ENCODE measurements at places on chromosomes 1 and 21.

GRCh38 chr1:14881775-14882672 lies 271.5 kb upstream of the TMEM51 start:
- peak; percentile 81 for DNase-seq

DNA sequence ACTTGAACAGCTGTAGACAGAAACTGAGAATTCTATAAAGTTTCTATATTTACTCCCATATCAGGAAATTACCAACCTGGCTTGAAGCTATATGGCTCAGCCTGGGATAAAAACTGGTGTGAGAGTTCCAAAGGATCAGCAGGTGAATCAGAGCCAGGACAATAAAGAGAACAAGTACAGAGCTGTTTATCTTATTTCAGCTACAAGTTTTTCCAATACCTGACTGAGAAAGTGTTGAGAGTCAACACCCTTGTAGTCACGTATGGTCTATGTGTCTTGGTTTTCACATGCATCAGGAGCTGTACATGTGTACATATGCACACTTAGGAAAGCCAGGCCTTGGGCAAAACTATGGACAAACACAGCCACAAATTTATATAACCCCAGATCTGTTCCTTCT lies 40.7 kb upstream of the CXADR start:
- DNase-seq, result no peak

DNA sequence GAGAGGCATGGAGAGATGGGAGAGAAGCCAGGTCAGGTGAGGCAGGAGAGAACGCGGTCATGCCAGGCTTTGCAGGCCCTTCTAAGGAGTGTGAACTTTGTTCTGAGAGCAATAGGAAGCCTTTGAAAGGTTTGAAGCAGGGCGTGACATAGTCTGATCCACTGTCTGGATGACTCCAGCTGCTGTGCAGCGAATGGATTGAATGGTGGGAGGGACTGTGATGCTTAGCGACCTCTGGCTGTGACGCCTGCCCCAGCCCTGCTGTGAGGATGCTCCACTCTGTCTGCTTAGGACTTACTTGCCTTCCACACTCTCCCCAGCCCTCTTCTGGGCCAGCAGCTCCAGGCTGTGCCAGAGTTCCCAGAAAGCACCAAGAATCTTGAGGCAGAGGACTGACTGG lies 41.8 kb upstream of the POU3F1 start:
- no peak for DNase-seq

DNA sequence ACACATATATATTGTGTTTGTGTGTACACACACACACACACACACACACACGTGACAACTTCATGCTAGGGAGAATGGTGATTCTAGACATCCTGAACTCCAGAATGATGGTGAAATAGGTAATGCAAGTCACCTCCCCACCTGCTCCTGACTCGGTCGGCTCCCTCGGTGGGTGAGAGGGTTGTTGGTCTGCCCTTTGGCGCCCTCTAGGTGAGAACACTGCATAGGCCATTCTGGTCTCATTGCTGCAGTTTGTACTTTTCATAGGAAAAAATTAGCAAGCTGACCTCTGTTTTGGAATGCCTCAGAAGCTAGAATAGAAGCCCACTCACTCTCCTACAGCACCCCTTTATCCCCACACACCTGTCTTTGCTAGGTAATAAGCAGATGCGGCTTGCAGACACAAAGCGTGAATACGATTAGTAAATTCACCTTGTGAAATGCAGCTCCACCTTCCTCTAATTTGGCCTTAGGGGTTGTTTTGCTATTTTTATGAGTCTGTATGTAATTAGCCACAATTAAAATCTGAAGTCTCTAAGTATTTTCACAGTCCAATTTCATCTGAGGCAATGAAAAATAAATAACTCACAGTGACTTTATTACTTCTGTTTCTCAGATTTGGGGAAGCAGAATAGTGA lies 130.0 kb upstream of the KCNJ15 start:
- peak; percentile 77 for DNase-seq

DNA sequence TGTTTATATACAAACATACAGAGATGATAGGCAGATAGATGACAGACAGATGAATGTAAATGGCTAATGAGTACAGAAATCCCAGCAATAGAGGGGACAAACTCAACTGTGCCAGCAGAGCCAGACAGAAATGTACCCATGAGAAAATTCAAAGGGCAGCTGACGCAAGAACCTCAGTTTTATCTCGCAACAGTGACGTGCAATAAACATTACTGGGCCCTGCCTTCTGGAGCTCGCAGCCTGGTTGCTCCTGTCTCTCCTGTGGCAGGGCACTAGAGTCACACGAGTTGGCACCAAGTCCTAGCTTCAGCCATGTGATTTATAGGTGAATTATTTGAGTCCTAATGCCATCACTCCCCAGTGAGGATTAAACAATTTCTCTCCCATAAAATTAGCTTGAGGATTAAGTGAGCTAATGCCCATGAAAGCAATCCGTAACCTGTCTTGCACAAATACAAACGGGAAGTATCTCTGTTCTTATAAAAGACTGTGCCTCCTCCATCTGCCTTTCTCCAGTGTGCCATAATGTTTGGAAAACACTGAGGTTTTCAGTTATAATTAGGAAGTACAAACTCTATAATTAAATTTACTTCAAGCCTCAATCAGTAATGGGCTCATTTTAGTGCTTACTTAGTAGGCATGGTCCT lies 50.7 kb downstream of the VAV3 start:
- DNase-seq, result no peak

- DNase-seq, result no peak
Observed at GRCh38 chr1:155218854-155219591, 10.5 kb downstream of the MTX1 start.

- peak; percentile 92 for DNase-seq
Observed at GRCh38 chr1:31476891-31477846, 64.2 kb downstream of the SERINC2 start.

- peak; percentile 31 for DNase-seq
Observed at GRCh38 chr1:11925938-11926292, 312 bp downstream of the KIAA2013 start.

GRCh38 chr1:51488372-51489050 lies 30.6 kb downstream of the EPS15 start:
- DNase-seq, result peak; percentile 40

DNA sequence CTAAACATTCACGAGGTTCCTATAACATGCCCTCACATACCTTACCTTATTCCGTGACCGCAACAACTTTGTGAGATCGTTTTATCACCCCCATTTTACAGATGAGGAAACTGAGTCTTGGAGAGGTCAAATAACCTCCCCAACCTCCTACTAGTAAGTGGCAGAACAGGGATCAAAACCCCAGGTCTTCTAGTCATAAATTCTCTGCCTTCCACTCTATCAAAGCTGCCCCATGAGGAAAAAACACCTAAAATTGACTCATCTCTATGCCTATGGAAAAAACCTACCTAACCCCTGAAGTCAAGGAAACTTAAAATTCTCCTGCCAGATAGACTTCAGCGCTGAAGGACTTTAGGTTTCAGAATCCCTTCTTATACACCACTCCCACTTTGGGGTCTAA lies 69.5 kb upstream of the ERRFI1 start:
- DNase-seq, result no peak

DNA sequence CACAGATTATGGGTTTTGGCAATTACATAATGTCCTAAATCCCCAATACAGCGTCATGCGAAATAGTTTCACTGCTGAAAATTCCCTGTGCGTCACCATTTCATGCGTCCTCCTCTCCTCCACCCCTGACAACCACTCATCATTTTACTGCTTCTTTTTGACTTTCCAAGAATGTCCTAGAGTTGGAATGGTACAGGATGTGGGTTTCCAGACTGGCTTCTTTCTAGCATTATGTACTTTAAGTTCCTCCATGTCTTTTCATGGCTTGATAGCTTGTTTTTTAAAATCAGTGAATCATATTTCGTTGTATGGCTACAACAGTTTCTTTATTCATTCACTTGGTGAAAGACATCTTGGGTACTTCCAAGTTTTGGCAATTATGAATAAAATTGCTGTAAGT lies 7.4 kb downstream of the NBPF3 start:
- DNase-seq, result no peak

DNA sequence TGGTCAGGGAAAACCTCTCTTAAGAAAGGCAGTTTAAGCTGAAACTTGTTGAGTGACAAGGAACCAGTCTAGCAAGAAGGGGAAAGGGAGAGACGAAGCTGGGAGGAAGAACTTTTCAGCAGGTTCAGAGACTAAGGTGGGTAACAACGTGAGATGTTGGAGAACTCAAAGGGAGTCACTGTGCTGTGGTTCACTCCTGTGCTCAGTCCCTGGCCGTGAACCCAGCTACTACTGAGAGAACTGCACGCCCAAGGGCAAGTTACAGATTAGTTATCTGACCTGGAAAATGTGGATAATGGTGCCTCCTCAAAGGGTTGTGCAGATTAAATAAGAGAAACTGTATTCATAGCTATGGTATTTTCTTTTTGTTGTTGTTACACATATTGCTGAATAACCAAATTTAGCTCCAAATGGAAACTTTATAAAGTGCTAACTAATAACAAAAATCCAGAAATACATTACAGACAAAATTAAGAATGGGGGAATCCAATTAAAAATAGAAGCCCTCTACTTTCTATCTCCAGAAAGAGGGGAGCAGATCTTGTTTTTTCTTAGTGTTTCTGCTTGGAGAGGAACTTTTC lies 2.9 kb downstream of the ZBTB40 start:
- DNase-seq, result no peak

GRCh38 chr1:54350360-54350759 lies 55.8 kb downstream of the SSBP3 start:
- DNase-seq, result no peak

DNA sequence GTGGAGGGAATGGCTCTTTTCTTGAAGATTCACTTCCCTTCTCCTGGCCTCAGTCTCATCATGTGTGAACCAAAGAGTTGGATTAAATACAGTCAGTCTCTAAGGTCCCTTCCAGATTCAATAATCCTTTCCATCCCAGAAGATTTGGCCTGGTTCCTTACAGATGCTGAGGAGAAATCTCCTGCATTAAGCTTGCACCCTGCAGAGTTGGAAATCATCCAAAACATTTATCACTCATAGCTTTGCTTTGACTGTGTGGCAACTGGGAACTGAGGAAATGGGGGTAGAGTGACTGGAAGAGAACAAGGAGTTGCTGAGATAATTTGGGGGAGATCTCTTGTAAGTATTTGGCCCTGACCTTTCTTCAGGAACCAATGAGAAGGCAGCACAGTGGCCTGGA lies 220.5 kb upstream of the SGIP1 start:
- no peak for DNase-seq

DNA sequence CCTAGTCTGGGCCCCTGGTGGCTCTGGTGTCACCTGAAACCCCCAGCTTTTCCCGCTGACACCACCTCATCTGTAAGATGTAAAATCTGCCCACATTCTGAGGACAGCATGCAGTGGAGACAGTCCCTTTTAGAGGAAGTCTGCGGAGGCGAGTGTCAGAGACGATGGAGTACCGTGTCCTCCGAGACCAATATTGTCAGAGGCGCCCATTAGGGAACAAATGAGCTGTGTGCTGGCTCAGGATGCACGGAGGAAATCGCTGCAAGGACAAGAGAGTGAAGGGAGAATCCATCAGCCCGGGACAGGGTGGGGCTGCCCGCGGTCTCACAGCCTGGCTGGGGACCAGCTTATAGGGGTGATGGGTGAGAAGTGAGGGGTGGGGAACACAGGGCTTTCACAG lies 214.8 kb downstream of the MATN1 start:
- no peak for DNase-seq

GRCh38 chr1:209387969-209388329 lies 195.6 kb upstream of the CAMK1G start:
- DNase-seq, result no peak

- no peak for DNase-seq
Observed at GRCh38 chr1:8947127-8947691, 1.5 kb downstream of the CA6 start.

- DNase-seq, result no peak
Observed at GRCh38 chr1:94637121-94637520, 95.6 kb upstream of the F3 start.

DNA sequence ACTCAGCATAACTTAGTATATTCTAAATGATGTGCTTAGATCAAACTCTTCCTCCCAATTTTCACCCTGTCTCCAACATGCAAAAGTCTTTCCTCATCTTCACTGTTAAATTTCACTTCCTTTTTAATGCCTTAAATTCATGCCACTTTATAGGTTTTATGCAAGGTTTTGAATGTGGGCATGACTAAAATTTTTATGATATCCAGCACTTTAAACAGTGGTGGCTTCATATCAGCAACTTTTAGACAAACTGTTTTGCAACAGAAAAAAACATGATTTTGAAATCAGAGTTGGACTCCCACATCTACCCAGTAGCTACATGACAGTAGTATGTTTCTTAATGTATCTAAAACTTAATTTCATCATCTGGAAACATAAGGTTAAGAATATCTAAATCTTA lies 84.7 kb upstream of the ZP4 start:
- DNase-seq, result no peak

DNA sequence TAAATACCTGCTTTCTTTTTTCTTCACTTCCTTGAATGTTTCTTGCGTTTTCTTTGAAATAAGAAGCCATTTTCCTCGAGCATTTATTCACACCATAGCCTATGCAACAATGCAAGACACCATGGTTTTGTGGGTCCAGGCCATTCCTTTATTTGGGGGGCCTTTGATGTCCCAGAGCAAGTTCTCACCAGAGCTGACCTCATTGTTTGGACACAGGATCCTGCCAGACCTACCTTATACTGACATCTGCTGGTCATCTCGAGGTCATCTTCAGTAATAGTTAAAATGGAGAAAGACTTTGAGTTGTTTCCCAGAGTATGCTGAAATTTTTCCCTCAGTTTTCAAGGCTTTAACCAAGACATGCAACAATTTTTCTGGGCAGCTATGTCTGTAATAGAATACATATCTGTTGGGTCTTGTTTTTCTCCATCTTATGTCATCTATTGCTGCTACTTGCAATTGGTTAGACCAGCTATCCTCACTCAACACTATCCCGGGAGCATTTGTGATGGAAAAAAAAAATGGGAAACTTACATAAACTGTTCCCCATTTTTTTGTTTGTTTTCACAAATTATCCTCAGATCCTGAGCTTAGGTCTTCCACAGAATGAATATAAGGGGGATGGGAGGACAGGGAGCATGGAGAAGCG lies 34.0 kb upstream of the BACE2 start:
- DNase-seq, result peak; percentile 51

- DNase-seq, result no peak
Observed at GRCh38 chr1:165647517-165647916, 16.5 kb downstream of the MGST3 start.

GRCh38 chr1:204627436-204627835 lies 58.1 kb downstream of the LRRN2 start:
- no peak for DNase-seq

DNA sequence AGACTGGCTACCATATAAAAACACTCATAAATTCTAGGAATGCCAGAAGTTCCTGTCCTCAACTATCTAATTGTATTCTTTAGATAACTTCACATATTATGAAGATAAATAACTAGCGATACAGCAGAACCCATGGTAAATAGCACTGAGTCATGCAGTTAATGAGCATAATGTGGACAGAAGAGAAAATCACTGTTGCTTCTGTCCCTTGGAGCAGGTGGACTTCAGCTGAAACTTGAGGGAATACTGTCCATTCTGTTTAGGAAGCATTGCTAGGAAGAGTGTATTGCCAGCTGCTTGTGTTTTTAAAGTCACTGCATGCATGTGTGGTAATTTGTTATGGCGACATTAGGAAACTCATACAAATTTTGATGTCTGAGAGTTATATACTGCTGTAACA lies 854.4 kb downstream of the LTN1 start:
- no peak for DNase-seq

- DNase-seq, result peak; percentile 33
Observed at GRCh38 chr1:10237157-10237539, 26.8 kb downstream of the KIF1B start.

GRCh38 chr1:152870831-152871730 lies 7.0 kb upstream of the SMCP start:
- peak; percentile 58 for DNase-seq

Data from NAMALWA (cell line).